ENCODE measurements at places on chromosomes 1 and 21.

DNA sequence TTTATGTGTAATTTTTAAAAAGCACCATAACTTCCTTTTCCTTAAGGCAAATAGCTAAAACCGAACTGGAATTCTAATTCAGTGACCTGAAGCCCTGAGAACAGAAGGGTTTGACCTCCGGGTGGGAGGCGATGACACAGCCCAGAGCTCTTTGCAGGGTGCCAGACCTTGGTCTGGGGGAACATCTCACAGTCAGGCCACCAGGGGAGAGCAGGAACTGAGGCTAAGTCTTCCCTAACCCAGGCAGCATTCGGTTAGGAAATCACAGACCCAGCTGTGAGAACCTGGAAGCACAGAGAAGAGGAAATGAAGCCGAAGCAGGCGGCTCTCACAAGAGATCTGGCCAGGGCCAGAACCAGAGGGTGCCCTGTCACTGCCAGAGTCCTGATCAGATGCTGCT lies 444.8 kb downstream of the TTLL7 start:
- no peak for DNase-seq

DNA sequence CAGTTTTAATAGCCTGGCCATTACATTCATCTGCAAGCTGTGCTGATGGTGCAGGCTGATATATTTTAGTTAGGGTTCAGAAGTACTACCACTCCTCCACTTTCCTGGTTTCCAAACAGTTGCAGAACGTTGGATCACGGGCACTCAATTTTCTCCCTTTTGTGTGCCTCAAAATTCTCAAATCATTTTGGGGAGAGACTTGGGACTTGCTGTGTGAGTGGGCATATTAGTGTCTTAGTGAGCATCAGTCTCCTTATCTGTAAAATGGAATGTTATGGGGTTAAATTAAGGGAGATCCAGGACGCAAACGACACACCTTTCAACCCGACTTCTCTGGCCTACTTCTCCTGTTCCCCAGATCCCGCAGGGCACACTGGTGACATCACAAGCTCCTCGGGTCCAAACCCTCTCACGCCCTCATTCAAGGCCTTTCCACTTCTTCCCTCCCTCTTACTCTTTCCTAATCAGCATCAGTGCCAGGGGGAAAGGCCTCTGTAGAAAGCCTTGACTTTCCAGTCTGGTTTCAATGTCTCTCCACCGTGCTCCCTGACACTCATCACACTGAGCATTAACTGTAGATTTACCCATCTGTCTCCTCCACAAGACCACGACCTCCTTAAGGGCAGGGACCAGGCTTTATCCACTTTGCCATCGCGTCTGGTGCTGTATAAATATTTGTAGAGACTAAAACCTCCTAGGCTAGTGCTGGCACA lies 1.2 kb downstream of the PIGP start:
- no peak for DNase-seq

DNA sequence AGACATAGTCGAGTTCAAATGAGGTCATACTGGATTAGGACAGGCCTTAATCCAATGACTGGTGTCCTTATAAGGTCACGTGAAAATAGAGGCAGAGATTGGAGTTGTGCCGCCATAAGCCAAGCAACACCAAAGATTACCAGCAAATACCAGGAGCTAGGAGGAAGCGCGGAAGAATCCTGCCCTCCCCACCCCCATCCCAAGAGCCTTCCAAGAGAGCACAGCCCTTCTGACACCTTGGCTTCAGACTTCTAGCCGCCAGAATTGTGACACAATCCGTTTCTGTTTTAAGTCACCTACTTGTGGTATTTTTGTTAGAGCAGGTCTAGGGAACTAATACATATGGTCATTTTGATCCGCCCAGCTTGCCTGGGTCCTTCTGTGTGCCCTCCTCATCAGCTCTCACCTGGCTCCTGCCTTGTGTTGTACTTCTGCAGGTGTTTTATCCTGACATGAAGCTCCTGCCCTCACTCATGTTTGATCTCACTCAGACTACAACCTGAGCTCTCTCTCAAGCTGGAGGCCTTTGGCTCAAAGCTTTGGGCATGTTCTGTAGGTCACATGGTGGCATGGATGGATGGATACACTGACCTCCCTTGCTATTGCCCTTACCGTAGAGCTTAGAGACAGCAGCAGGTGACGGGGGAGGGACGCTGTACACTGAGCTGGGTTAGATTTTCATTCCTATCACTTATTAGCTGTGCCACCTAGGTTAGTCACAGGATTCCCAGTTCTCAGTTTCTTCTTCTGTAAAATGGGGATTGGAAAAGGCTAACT lies 10.7 kb upstream of the NUAK2 start:
- no peak for DNase-seq

- DNase-seq = no peak
Measured at GRCh38 chr1:30847358-30847972, 61.1 kb downstream of the SDC3 start.

- no peak for DNase-seq
Measured at GRCh38 chr1:57362480-57362879, 61.4 kb downstream of the DAB1 start.

DNA sequence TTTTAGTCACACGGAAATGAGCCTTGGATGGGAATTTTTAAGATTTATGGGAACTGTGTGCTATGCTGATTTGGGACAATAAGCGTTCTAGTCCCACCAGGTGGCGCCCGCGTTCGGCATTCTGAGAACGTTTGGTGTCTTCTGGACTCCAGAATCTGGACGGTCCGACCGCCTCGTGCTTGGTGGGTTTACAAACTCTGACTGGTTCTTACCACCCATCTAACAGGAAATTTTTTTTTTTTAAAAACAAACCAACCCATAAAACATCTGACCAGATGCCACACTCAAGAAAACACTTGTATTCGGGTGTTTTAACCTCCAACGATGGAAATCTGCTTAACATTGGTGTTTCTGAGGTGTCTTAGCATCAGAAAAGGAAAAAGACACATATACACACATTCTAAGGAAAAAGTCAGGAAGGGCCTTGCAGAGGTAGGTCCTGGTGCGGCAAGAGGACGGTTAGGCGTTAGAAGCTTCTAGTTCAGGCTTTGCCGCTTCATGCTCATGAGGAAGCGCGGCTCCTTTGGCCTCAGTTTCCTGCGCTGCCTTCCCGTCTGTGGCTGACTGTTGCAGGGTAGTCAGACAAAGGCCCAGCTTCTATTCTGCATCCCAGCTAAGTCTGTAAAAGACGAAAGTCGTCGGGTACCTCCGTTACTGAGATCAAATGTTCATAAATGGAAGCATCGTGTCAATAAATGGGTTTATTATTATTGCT lies 814 bp upstream of the DYRK3 start:
- peak; percentile 55 for DNase-seq

- no peak for DNase-seq
Measured at GRCh38 chr1:221921936-221922335, 180.0 kb upstream of the DUSP10 start.

DNA sequence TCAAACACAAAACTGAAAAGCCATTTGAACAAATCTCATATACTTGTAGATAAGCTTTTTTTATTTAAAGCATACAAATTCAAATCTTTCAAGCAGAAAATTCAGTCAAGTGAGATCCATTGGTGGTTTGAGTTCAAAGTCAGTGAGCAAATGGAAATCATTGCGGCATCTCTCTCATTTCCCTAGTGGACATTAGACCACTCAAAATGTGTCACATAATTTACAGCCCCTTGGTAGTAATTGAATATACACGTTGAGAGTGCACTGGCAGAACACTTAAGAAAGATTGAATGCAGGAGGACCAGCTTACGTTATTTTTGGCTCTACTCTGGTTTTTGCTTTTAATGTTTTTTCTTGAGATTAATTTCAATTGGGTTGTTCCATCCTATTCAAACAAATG lies 633.7 kb downstream of the USP25 start:
- no peak for DNase-seq

GRCh38 chr1:230292689-230293389 lies 133.3 kb downstream of the PGBD5 start:
- DNase-seq = no peak

DNA sequence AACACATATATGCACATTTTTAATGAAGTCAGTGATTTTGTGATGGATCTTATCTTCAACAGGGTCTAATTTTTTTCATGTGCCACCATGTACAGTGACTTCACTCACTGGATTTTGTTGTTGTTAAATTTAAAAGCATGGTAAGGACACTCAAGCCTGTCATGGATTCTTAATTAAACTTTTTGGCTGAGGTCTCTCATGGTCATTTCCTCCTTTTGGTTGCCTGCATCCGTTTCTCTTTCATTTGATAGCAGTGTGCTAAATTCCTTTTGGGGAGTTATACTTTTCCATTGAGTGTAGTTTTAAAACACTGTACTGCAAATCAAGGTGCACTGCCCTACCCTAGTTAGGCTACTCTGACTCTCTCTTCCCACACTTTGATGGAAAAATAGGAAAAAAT lies 13.2 kb upstream of the CRB1 start:
- DNase-seq = no peak

DNA sequence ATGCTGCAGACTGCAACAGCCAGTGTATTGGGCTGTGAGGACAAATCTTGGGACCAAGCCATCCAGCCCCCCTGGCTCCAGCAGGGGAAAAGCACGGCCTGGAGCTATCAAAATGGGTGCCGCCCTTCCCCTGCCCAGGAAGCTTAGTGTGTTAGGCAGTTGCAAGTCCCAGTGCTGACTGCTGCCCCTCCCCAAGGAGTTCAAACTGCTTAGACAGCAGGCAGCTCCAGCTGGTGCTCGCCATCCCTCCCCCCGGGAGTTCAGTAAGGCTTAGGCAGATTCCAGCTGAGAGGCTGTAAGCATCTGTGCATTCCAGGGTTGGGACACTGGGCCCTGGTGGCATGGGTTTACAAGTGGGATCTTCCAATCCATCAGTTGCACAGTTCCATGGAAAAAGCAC lies 579.6 kb upstream of the NR5A2 start:
- no peak for DNase-seq

DNA sequence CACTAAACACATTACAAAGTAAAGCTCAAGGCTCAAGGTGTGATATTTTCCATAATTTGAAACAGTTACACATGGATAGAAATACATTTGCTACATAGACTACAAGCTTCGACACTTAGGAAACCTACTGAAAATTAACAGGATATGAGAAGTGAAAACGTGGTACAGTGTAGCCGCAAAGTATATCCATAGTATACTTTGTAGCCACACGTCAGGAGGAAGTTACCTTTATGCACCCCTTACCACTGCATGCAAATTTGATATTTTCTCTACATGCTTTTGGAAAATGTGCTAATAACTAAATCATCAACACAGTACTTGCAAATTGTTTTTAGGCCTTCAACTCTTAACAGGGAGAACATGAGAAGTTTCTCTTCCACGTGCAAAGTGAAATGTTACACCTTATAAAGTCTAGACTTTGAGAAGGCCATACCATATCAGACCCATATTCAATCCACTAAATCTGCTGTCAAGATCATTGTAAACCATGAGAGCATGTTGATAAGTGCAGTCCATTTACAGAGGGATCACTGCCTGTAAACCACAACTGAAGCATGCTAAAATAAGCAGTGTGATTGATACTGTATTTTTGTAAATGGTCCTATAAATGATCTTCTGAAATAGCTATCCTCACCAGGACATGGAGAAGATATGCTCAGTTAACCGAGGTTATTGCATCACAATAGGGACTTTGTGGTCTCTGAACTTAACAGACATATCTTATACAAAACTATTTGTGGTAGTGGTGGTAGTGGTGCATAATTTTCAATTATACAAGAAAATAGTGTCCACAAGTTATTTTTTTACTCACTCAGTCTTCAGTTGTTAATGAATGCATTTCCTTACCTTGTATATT lies 64.7 kb downstream of the VAV3 start:
- no peak for DNase-seq

DNA sequence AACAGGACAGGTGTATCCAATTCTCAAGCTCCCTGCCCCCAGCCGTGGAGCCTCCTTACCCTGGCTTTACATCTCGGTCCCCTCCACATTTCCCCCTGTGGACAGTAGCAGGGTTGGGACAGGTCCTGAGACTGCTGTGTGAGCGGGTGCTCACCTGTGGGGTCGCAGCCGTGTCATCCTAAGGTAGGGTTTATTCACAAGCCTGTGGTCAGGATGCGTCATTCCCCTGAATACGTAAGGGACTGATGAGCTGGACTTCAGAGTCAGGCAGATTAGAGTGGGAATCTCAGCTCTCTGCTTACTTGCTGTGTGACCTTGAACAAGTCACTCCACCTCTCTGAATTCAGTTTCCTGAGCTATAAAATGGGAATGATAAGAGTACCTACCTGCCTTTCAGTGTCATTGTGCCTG lies 17.7 kb downstream of the ZNF362 start:
- no peak for DNase-seq

DNA sequence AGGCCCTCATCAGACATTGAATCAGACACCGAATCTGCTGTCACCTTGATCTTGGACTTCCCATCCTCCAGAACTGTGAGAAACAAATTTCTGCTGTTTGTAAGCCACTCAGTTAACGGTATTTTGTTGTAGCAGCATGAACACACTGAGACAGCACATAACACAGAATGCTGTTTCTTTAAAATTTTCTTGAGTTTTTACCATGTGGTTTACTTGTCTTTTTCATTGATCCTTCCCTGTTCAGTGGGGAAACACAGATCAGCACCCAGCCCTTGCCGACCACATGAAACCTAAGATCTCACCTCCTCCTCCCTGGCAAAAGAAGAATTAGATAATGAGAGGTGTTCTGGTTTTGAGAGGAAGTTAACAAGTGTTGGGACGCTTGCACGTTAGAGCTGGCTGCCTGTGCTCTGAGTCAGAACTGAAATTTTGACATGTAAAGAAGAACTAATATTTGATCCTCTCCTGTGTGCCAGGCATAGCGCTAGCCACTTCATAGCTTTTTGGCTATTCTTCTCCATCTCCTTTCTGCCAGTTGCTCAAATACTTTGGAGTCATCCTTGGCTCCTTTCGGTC lies 179.6 kb downstream of the DHRS3 start:
- no peak for DNase-seq

DNA sequence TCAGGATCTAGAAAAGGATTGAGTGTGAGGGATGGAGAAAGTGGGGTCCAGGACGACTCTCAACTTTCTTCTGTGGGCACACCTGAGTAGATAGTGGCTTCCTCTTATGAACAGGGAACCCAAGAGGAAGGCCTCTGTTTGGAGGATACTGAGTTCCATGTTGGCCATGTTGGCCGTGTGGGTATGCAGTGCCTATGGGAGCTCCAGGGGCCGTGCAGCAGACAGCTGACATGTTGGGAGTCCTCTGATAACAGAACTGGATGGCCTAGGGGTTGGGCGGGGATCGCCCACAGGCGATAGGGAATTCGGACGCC lies 43.0 kb downstream of the TMEM53 start:
- DNase-seq = no peak

- no peak for DNase-seq
Measured at GRCh38 chr1:13737398-13737797, 37.4 kb downstream of the PRDM2 start.

Measured in activated CD4-positive, CD25-positive, alpha-beta regulatory T cell treated with anti-CD3 and anti-CD28 coated beads, Interleukin-2, amount 50 U/mL, for 16 hours (primary cell).